ENCODE measurements at places on chromosomes 4 and X. TPM values are rescaled to one million over a fixed set of nuclear protein-coding genes. Genes with fewer than 3 reads are reported as not detected.

DNA sequence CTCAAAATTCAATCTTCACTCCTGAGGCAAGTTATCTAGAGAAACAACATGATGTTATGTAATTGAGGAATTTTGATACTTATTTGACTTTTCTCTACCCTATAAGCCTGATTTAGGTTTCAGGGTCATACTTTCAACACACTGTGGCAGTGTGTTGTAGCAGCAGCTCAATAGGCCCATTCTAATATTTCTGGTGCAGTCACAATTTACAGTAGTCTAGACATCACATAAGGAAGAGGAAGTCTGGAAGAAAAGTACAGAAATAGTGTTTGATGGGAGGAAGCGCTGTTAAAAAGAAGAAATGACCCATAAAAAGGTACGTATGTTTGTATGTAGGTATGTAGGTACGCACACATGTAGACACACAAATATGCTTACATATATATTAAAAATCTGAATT lies 194.3 kb downstream of the ARHGAP24 start:
- DNase-seq, result no peak

DNA sequence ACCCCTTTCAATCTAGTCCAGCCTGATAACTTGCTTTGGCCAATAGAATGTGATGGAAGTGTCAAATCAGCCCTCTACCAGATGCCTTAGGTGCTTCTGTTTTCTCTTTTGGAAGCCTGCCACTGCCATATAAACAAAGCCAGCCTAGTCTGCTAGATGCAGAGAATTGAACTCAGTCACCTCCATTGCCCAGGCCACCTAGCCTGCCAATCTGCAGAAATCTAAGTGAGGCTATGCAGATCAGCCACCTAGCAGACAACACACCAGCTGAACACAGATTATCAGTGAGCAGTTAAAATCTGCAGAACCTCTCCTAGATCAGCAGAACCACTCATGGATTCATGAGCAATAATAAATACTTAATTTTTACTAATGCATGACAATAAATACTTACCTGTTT lies 1108.2 kb downstream of the PCDH18 start:
- DNase-seq, result no peak

DNA sequence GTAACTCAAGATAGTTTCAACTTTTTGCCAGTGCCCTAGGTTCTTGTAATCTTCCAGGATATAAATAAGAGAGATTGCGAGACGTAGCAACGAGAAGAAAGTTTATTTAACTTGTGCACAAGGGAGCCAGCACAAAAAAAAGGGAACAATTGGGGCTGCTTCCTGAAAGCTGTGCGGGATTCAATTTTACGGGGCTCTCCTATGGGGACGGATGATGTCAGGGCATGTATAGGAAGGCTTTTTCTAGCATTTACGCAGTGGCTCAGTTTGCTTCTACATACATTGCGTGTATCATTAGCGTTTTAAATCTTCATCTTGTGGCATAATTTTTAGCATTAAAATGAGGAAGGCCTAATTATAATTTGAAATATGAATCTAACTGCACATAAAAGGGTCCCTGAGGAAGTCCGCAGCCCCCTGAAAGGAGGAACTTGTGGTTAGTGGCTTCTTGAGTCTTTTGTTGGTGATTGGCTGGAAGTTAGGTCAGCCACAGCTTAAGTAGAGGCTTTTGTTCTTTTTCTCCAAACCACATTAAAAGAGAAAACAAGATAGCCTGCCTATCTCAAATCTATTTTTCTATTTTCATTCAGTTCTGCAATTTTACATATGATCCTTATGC lies 668.2 kb upstream of the NDST4 start:
- no peak for DNase-seq

DNA sequence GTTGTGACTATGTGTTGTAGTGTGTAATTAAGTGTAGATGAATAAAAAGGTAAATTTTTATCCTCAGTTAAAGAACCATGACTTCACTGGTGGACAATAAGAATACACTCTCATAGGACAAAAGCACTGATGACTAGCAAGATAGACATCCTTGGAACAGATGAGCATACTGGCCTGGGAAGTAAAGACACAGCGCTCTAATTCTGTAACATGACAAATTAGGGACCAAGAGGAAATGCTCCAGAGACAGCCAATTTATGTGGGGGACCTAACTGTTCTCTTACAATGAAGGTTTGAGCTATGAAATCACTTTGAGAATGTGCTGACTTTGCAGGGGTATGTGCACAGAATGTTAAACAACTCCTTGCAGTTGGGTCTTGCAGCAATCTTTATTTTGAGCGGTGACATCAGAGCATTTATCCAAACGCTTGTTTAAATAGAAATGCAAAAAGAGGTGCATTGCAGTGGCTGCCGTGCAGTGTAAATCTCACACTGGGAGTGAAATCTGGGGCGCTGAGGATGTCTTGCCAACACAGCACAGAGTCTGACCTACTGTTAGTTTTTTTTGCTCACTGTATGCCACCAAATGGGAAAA lies 109.3 kb downstream of the MAGEC2 start:
- DNase-seq, result no peak

Gene GUCY2F
- total RNA-seq, result under 0.01 TPM

- no peak for DNase-seq
Measured at GRCh38 chr4:143076723-143077122, 108.0 kb upstream of the USP38 start.

- DNase-seq, result peak; percentile 1
Measured at GRCh38 chrX:108584617-108585211, 145.1 kb downstream of the COL4A5 start.

DNA sequence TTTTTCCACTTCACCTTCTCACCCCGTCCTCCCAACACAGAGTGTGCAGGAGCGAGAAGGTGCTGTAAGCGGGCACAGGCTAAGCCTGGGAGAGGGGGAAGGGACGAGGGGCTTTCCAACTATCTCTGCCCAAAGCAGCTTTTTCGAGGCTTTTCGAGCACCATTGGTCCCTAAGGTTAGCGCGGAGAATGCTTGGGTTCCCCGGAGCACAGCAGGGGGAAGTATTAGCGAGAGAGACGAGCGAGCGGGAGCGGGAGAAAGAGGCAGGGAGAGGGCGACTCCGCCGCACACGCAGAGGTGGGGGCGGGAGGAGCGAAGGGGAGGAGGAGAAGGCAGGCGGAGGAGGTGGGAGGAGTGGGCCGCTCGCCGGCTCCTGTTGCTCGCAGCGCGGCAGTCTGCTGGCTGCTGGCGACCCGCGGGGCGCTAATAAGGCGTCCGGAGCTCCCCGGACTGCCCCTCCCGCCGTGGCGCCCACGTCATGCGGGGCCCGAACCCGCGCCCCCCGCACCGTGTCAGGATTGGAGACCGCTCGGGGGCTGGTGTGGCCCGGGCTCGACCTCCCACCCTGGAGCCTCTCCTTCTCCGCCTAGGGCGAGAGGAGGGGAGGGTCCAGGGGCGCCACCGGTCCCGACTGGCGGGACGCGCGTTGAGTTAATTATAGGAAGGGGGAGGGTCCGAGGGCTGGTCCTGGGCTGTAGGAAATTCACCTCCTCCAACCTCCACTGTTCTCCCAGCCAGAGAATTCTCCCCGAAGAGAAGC lies at the start of gene ADAMTS3:
Gene ADAMTS3 (minus strand): TSS at position 263 of the 760 bp plus-strand sequence. CDS start 459 bp downstream, outside the sequence.
- peak; percentile 45 for DNase-seq

DNA sequence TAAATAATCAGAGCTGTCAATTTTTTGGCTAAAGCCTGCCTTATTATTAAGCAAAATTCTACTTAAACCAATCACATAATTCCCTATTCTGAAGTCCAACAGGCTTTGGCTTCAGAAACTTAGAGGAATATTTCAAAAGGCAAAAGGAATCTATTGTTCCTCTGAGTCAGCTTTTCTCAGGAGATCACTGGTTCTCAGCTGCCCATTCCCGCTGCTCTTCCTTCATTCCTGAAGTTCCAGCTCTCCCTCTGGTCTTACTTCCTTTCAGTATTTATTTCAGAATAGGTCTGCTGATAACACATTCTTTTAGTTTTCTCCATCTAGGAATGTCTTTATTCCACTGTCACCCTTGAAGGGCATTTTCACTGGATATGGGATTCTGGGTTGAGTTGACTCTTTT lies 133.7 kb downstream of the SOWAHB start:
- DNase-seq, result peak; percentile 64
